ACHN (cell line): ENCODE measurements at places on chromosomes 6 and 20.

GRCh38 chr6:14399635-14400034, 282.1 kb downstream of the CD83 start:
- no peak for DNase-seq

DNA sequence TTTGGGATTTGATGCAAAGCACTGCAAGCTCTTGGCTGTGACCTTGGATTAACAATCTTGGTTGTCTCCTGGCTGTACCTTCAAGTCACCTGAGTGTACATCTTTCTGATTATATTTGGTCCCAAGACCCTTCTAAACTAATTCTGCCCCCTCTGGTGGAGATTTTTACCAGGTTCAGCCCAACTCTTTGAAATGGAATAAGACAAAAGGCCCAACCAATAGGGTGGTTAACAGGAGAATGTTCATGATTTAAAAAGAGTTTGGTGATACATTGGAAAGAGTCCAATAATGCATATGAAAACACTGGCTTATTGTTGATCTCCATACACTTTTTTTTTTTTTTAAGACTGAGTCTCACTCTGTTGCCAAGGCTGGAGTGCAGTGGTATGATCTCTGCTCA, 77.5 kb upstream of the CD83 start:
- peak; percentile 8 for DNase-seq

- peak; percentile 71 for DNase-seq
These were observed 141.5 kb downstream of the GMDS start for GRCh38 chr6:2103765-2104523.

- no peak for DNase-seq
These were observed 144.7 kb upstream of the ECI2 start for GRCh38 chr6:4280031-4280430.

DNA sequence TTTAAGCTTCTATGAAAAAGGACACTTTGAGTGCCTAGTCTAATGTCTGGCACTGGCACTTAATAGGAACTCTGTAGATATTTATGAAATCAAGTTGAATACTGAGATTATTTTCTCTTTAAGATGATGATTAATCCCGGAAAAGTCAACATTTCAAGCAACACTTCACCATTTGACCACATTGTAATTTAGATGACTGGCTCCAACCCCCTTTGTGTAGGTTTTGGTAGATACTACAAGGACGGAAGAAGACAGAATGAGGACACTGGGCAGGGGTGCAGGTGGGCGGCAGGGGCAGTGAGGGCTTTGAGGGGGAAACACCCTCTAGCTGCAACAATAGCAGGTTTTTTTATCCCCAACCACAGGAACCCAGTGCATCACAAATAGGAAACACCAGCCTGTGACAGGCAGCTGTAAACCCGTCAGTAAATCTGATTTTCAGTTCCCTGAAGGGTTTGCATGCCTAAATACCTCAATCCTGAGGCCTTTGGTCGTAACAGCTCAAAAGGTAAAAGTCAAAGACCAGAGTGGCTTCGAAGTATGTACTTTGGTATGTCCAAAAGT, 4.6 kb downstream of the DTNBP1 start:
- no peak for DNase-seq
